Foreskin melanocyte (primary cell): ENCODE measurements at places on chromosomes 2 and 18.

DNA sequence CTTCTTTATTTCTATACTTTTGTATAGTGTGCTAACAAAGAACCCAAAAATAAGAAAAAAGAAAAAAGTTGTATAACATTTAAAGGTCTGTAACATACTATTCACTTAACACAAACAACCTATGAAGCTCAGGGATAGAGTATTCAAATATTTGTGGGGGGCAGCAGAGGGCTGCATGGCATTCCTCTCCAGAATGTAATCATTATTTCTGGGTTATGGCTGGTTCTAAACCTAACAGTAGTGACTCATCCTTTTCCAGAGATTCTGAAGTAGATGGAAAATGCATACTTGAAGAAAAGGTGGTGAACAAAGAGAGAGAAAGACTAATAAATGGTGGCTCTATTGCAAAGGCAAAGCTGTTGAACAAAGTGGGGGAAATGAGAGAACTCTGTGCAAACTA is 249.4 kb downstream of the NRXN1 start:
- DNase-seq = no peak

GRCh38 chr2:220185766-220186305 is 558.4 kb downstream of the SLC4A3 start:
- DNase-seq = no peak

DNA sequence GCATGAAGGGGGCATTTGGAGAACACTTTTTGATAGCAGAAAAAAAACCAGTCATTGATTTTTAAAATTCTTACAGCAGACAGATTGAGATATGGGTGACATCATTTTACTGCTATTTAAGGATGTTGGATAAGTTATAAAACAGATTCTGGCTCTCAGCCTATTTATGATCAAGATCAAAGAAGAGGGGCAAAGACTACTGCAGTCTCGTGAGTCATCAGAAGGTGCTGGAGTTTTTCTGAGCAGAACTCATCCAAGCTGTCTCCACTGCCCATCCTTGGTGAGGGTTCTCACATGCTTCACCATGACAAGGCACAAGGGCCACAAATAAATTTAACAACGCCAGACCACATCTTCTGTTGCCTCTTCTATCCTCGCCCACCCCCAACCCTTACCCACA is 58.8 kb downstream of the ST6GAL2 start:
- DNase-seq = no peak

GRCh38 chr18:74963820-74964446 is 245.0 kb downstream of the PTGR3 start:
- peak; percentile 68 for DNase-seq

DNA sequence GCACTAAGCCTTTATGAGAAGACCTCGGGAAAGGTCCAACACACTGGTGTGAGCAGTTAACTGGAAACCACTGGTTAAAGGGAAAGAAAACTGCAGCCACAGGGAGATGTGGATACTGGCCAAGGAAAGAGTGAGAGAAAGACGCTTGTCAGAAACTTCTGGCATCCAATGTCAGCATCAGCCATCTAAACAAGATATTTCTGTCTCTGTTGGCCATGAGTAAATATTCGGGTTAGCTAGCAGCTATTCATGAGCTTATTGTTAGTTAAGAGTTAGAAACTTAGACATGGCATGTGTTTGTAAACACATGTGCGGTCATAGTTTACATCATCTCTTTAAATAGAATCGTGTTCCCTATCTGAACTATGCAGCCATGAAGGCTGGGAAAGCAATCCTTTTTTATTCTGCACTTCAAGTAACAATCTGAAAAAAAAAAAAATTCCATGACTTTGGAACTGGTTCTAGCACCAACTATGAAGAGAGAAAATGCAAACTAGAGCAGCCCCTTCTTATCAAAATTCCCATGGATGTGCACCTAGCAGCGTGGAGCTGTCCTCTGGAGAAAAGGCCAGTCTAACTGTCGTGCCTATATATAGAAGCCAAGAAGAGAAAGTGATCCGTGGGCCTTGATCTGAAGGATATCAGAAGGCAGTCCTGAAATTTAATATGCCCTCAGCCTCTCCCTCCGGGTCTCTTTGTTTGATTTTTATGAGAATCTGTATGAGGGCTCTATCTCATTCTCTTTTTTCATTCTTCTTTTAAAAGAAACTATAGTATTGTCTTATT is 84.0 kb upstream of the RFX8 start:
- DNase-seq = no peak

- peak; percentile 44 for DNase-seq
These were observed 73.0 kb upstream of the KCTD1 start for GRCh38 chr18:26621161-26622026.

GRCh38 chr2:119937680-119938079 is 75.2 kb upstream of the EPB41L5 start:
- DNase-seq = no peak

- no peak for DNase-seq
These were observed 7.6 kb downstream of the SDC1 start for GRCh38 chr2:20217041-20217970.

DNA sequence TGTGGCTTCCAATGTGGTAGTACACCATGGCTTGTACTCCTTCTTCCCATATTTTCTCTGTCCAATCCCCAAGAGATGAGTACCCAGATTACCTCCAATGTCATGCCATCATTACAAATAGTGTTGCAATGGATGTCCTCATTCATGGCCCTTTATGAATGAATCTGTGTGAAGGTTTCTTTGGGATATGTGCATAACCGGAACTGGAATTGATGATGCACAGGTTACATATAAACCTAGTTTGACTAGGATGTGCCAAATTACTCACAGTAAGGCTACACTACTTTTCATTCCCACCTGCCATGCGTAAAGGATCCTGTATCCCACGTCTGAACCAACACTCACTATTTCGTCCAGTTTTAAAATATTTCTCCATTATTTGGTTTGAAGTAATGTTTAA is 173.9 kb upstream of the CXCR4 start:
- DNase-seq = no peak

DNA sequence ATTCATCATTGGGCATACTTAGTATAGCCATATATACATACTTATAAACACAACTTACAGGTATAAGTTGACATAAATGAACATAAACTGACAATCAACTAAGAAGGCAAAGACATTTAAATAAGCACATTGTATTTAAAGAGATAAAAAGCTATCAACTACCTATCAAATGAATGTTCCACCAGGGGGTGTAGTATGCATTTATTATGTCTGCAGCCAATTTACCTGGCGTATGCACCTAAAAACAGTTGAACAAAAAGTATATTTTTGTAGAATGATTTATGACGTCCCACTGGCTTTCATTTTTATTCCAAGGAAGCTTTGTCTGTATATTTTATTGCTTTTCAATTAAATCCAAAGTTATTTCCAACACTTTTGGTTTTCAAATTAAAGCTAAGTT is 323.5 kb downstream of the AFF3 start:
- DNase-seq = no peak

DNA sequence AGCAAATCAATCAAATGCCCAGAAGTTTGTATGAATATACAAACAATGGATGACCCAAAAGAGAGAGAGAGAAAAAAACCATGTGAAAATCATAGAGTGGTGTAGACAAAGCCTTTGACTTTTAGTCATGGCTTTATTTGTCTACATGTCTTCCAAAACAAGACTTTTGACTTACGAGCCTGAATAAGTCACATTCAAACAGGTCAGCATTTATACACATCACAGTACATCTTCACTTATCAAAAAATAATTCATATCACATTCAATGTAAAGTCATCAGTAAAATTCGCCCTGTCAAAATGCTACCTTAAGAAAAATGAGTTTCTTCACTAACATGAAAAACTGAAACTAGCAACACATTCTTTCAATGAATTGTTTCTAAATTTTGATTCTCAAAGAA is 1.9 kb downstream of the IFIH1 start:
- no peak for DNase-seq

- no peak for DNase-seq
These were observed 42.2 kb upstream of the ARHGAP15 start for GRCh38 chr2:143087033-143087432.

DNA sequence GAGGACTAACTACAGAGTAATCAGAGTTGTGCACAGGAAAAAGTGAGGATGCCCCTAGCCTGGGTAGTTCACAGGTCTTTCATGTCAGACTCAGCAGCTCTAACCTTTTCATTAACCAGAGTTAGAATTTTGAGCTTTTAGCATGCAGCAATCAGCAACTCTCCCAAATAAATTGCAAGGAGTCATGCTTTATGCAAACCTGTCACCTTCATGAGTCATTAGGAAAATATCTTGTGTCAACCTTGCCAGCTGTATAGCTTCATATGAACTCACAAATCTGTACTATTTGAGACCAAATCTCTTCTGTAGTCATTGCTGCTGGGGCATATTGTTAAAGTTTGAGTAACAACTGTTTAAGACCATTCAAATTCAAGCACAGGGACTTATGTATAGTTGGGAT is 382.3 kb upstream of the NT5C1B start:
- DNase-seq = no peak

DNA sequence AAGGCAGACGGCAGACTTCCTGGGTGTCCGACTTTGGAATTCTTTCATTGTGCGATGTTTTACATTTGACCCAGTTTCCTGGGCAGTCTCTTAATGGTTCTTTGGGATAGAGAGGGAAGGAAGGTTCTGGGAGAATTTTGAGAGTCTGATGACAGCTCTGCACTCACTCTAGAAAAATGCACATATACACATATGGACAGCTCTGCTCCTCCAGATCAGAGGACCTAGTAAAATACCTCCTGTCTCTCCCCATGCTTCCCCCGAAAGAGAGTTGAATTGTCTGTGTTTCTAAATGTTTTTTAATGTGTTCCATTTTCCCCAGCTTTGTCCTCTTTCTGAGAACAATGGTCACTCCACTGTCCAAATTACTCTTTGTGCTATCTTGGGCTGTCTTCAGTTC is 102.0 kb upstream of the CXCR4 start:
- no peak for DNase-seq

DNA sequence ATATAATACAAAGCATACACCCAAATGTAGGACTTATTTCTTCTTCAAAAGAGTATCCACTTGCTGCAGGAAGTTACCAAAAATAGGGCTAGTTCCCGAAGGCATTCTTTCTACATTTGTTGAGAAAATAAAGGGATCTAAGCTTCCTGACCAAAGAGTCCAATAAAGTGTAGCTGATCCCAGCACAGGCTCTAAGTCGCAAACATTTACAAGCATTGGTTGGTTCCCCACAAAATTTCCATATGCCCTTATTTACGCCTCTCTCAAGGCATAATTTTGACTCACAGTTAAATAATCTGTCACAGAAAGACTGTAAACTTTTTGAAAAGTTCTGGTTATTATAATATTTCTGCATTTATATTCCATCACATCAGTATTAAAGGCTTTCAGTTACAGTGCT is 1520.1 kb upstream of the ZEB2 start:
- no peak for DNase-seq

DNA sequence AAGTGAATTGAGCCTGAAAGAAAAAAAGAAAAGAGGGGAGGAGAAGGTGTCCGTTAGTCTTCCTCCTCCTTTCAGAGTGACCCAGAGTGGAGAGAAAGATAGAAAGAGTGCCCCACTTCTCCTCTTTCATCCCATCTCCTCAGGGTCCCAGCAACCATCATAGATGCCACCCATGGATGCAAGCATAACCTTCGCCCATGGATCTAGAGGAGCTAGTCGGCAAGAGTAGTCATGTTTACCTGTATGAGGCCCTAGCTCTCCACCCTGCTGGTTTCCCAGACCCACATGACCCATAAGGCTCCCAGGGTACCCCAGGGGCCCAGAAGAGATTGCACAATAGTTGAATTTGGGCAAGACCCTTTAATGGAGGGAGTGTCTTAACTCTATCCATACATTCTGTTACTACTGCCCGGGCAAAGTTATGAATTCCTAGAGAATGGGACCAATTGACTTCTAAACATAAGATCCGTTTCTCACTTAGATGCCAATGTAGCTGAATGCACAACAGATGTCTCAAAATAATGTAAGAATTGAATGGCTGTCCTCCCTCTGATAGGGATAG is 56.1 kb upstream of the CDCA7 start:
- DNase-seq = no peak

- no peak for DNase-seq
These were observed 48.1 kb upstream of the CNOT11 start for GRCh38 chr2:101204400-101205115.

DNA sequence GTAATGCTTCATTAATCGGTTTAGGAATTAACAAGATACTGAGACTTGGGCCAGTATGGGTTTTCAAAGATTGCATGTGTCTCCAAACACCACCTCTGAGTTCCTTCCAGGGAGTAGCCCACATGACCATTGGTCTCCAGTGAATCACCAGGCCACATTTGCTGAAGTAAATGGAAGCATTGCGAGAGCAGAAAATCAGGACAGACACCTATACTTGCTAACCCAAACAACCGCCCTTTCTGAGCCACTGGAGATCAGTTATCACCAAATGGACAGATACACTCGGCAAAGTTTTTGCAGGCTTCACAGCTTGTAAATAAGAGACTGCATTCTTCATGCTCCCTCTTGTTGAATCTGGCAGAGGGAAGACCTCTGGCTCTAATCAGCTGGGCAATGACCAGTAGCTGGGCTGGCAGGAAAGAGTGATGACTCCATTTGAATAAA is 40.9 kb downstream of the GATA6 start:
- no peak for DNase-seq

GRCh38 chr2:74496997-74497776 is 2.2 kb downstream of the LBX2 start:
- no peak for DNase-seq

DNA sequence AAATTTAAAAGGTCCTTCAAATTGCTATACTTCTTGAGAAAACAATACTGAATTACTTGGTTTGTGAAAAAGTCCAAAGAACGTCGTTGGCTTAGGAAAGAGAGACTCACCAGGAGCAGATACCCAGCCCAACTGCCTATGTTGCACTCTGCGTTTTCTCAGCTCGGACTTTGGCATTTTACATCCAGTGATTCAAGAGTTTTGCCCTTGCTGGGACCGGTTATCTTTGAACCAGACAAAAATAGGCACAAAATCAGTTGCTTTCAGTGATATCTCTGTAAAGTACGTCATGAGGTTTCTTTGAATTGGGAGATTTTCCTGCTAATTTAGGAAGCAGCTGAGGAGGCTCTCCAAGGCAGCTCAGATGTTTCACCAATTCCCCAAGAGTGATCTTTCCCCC is 29.3 kb downstream of the FHOD3 start:
- no peak for DNase-seq
